ENCODE measurements at places on chromosomes 7 and 10.

DNA sequence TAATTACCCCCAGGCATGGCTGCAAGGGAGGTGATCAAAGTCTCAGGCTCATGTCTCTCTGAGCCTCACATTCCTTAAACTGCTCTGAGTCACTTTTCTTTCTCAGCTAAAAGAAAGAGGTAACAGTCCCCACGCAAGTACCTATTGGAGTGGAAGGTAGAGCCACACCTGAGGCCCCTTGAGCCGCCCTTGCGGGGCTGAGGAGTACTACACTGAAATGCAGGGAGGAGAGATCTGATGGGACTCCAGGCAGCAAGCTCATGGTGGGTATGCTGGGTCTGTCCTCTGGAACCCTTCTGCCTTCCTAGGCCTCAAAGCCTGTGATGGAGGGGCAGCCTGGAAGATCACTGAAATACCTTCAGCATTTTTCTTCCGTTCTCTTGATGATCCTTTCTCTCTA is 960.0 kb downstream of the DNAJB9 start:
- no peak for DNase-seq

DNA sequence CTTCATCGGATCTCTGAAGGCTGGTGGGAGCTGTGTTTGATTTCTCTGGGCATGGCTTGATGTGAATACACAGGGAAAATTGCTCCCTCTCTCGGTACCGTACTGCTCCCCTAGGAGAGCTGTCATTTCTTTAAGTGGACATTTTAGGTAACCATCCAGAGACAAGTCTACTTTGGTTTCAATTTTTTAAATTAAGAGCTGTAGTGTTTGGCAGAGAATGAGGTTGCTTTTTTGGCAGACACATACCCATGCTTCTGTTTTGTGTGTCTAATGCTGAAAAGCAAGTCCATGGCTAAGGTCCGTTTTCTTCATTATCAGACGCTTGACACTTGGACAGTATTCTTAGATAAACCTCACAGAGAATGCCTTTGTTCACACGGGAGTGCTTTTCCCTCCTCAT is 61.3 kb upstream of the TRIL start:
- no peak for DNase-seq

- no peak for DNase-seq
These were observed 19.8 kb downstream of the ERCC6 start for GRCh38 chr10:49518982-49519578.

DNA sequence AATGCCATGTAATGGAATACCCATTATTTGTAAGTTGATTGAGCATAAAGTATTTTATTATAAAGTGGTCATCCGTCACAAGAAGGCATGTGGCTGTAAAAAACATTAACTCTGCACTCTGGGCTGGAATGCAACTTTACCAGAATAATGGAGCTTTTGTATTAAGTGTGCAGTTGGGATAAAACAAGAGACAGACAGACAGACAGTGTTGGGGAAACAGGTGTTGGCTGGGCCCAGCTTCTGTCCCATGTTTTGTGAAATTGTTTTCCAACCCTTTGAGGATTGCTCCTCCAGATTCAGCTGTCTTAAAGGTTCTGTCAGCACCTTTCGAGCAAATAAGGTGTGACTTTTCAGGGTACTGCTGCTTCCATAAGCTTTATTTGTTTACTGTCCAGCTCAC is 67.9 kb upstream of the NFKB2 start:
- no peak for DNase-seq

DNA sequence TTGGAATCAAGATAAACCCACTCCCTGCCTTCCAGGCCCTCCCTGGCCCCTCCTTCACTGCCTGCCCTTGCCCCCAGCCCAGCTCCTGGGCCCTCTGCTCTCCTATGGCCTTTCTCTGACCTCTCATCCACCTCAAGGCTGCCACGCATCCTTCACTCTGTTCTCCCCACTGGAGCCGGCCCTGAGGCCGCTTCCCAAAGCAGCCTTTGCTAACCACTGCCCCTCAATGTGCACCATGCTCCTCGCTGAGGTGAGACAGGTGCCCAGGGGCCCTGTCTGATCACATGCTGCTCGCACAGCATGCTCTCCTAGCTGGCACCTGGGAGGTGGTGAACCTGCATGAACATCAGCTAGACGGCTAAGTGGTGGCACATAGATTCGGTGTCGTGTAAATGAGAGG is 138.5 kb upstream of the RET start:
- DNase-seq, result no peak

GRCh38 chr7:131955679-131956078 is 399.3 kb upstream of the PODXL start:
- no peak for DNase-seq

DNA sequence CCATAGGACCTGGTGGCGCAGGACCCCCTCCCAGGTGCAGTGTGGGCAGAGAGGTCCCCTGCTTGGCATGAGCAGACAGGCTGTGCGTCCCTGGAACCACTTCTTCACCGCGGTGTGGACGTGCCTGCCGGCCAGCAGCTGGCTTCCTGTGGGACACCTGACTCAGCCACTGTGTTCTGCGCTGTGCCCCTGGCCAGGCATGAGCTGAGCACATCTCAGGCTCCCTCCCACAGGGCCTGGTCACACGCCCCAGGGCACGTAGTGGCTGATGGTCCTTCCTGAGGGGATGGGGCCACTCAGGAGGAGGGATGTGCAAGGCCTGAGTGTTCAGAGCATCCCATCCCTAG is 3.5 kb upstream of the DEPP1 start:
- DNase-seq, result no peak

DNA sequence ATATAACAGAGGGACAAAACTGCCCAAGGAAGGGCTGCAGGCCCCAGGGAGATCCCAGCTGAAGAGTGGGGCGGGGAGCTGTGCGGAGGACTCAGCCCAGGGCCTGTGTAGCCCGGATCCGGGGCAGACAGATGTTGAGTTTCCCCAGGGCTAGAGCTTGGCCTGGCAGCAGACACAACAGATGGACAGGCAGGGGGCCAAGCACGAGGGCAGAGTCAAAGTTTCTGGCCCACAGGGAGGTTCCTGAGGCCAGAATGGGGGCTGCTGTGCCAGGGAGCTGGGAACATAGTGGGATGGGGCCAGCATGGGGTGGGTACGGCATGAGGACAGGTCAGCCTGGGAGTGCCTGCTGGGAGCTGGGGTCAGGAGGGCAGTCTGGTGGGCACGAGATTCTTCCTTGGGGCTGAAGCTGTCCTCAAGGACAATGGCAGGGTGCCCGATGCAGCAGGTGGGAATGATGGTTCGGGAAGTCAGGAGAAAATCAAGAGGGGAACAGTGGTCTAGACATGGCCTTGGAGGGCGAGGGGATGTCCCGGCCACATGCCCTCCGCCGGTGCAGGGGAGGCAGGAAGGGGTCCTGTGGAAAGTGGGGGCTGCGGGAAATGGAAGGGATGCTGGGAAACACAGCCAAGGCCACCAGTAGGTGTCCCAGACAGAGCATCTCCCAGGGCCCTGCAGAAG is 519.1 kb upstream of the FOXK1 start:
- no peak for DNase-seq

GRCh38 chr7:68787566-68787965 is 810.7 kb upstream of the AUTS2 start:
- DNase-seq, result peak; percentile 15

GRCh38 chr7:54712820-54713219 is 46.2 kb downstream of the SEC61G start:
- no peak for DNase-seq

DNA sequence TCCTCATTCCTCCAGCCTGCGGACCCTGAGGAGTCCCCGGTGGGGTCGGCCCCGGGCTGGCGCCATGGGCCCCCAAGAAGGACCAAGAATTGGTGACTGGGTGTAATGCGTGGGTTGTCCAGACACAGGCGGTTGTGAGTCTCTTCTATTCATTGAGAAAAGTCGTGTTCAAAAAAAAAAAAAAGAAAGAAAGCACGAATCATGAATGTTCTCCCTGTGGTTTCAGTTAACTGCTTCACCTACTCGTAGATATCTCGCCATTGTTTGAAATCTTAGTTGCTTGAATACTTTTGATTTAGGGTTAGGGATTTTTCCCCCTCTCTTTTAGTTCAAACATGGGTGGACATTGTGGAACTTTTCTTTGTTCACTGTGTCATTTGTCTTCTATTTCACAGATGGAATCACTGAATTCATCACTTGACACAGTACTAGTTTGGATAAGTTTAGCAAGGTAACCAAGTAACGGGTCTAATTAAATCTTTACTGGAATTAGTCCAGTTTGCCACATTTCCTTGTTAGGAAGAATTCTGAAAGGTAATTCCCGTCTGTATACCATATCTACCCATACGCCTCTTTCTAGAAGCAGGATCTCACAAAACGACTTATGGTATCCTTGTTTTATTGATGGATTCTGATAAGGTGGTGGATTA is 775 bp downstream of the STARD3NL start:
- DNase-seq, result peak; percentile 51

GRCh38 chr7:149397470-149398043 is 63.3 kb downstream of the ZNF777 start:
- DNase-seq, result no peak

GRCh38 chr10:113087165-113088029 is 137.3 kb downstream of the TCF7L2 start:
- no peak for DNase-seq

DNA sequence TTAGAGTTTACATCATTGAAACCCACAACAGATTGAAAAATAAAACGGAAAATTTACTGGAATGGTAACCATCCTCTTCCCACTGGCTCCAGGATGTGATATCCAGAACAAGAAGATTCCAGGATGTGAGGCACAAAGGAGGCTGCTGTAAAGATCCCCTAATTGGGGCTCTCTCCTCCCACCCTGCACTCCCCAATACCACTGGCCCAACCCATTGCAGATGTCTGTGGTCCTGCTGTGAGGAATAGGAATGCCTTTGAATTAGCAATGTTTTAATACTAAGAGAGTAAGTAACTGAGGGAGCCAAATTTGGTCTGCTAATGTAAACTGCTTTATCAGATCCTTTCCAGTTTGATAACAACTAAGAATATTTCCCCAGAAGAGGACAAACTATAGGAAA is 225.9 kb upstream of the INHBA start:
- no peak for DNase-seq

DNA sequence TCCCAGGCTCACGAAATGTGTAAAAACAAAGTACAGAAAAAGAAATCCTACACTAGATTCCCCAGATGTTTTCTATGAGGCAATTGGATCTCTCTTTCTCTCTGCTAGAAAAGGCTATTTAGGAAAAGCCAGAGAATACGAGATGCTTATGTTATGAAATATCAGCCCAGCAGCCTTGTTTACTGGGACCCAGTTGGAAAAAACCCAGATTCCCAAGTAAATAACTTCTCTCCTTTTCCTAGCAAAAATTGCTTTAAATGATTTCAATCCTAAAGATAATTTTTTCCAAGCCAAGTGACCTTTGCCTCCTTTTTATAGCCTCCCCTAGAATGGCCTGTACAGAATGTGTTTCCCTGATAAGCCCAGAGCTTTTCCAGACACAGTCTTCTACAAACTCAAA is 199.3 kb downstream of the PLXNA4 start:
- no peak for DNase-seq

DNA sequence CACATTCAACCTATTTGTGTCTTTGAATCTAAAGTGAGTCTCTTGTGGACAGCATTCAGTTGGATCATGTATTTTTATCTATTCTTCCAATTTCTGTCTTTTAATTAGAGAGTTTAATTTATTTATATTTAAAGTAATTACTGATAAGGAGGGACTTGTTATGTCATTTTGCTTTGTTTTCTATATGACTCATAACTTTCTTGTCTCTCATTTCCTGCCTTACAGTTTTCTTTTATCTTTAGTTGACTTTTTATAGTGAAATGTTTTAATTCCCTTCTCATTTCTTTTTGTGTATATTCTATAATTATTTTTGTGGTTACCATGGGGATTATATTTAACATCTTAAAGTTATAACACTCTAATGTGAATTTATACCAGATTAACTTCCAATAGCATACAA is 7.3 kb upstream of the ZNF518A start:
- no peak for DNase-seq

GRCh38 chr10:109877546-109877945 is 45.8 kb downstream of the XPNPEP1 start:
- no peak for DNase-seq

GRCh38 chr10:124223711-124224085 is 130.3 kb upstream of the CHST15 start:
- no peak for DNase-seq

GRCh38 chr10:31596765-31597164 is 277.7 kb downstream of the ZEB1 start:
- no peak for DNase-seq

DNA sequence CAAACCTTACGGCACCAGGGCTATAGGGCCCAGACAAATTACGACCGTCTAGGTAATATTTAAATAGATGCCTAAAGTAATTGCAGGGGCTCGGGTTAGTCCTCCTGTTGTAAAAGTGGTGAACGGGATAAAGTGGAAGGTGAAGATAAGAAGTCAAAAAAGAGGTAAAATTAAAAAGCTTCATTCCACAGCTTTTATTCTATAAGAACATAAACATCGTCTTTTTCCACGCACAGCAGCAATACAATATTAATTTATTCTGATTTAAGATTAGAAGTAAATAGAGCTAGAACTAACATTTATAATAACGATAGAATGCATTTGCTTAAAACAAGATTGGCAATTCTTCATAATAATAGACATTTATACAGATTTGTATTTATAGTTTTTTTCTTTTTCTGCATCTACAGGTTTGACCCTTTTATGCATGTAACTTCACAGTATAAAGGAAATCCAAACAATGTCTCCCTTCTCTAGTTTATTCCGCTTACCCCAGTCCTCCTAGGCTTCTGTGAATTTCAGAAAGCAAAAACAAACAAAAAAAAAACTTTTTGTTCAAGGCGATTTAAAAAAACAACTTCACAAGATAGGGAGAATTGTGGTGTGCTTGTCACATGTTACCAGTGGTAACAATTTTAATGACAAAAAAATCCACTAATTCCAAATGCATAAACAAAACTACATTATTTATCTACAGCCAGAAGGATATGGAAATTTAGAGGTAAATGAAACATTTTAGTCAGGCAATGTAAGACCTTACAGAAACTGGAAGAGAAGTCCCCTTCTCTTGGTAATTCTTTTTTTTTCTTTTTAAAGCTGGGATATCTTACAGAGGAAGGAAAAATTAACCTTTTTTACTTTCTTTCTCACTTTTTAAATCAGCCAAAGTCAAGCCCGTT is 3.4 kb downstream of the HOXA10 start:
- DNase-seq, result no peak

DNA sequence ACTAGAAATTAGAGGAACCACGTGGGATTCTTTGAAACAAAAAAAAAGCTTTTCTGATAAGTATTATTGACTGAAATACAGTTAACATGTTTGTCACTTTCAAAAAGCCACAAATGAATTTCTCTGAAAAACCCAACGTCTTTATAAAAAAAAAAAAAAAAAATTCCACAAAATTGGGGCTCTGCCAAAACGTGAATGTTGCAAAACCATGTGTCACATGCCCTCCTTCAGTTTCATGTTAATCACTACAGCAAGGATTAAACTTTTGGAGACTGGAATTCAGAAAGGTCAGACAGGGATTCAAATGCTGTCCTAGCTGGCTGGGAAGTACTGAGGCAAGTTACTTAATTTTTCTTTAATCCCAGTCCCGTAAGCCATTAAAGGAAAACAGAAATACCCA is 278.0 kb upstream of the KLF14 start:
- no peak for DNase-seq

DNA sequence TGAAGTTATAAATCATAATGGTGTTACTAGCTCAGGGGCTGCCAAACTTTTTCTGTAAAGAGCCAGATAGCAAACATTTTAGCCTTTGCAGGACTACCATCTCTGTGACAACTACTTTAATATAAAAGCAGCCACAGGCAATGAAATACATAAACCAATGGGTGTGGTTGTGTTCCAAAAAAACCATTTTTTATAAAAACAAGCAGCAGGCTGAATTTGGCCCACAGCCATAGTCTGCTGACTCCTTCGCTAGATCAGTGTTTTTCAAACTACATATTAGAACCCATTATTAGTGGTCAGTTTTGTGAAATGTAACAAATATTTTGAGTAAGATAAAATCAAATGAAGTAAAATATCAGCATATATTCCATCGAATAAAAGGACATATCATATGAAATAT is 13.6 kb downstream of the GNG11 start:
- DNase-seq, result no peak

Data from NCI-H774 (cell line).